A549 (cell line): ENCODE measurements at places on chromosomes 13 and 19. TPM values are rescaled to one million over a fixed set of nuclear protein-coding genes. Genes with fewer than 3 reads are reported as not detected.

CGB8 gene
- polyA plus RNA-seq = 2.0 to 2.7 TPM (median 2.4 TPM) in 3 replicates

DNA sequence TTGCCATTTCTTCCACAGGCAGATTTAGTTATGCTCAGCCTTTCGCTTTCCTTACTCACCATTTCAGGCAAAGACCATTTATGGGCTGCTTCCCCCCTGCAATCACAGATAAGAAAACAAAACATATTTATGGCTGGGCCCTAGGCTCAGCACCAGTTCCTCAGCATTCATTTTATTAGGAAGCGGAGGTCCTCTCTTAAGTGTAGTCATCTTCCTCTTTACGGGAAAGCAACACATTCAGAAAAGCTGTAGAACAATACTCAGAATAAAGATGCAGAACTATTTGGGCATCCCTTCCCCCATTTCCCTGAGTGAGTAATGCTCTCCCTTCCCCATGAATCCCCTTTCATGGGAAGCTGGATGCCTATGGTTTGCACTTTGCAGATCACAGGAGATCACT, 27.9 kb downstream of the FLT1 start:
- DNase-seq = no peak

DNA sequence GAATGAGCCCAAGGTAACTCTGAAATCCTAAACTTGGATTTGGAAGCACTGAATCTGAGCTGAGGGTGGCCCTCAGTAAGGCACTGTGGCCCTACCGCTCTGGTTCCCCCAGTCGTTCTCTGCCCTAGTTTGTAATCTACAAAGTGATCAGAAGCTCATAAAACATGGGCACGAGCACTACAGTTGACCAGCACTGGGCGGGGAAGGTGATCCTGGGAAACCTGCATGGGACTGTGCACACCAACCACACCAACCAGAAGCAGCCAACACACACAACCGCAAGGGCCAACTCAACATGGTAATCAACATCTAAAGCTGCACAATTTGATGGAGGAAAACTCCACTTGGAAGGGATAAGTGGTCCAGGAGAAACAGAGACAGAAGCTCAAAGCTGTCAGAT, 22.9 kb downstream of the SLC7A1 start:
- DNase-seq = no peak

RUBCNL gene
- not detected in 3 replicates for polyA plus RNA-seq

GRCh38 chr13:28251466-28251865, 113.1 kb downstream of the PAN3 start:
- no peak for DNase-seq

- no peak for DNase-seq
These were observed 11.8 kb upstream of the HMGB1 start for GRCh38 chr13:30477346-30478195.

DNA sequence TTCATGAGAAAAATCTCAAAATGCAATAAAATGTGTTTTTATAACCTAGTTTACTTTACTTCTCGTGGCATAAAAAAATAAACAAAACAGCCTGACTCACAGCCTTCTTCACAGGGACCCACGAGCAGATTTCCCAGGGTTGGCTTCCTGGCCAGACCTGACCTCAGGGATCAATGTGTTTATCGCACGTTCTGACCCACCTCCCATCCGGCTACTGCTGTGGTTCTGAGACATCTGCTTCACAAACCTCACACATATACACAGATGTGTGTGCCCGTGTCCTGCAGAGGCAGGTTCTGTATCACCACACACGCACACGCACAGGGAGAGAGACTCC, 118.3 kb downstream of the COL4A2 start:
- no peak for DNase-seq

DNA sequence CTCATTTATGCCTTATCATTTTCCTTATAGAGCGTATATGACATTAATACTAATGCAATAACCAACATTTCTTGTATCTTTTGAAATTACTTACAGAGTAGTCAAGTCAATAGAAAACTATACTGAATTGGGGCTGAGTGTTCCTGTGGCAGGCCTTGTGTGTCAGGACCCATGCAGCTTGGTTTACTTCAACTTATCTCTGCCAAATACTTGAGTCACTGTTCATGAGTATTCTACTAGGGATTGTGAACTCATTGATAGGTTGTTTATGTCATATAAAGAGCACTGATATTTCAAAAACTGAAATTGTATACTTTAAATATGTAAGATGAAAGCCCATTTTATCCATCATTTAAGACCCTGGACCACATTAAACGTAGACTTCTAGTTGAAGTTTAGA, 688.6 kb upstream of the SLITRK1 start:
- no peak for DNase-seq

DNA sequence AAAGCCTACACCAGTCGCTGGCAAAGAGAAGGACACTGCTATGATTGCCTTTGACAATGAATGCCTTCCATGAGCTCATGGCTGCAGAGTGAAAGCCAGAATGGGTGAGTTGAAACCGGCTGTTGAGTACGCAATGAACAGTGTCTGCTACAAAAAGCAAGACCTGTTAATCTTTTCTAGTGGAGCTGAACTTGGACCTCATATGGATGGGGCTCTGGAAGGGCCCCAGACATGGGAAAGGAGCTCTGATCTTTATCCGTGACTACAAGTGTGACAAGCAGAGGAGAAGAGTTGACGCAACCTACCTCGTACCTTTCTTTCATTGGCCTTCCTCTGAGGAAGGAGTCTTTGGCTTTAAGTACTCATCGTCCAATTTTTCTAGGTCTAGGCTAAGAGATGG, 67.1 kb upstream of the TSC22D1 start:
- DNase-seq = no peak

DOCK9 gene
- polyA plus RNA-seq = 34.0 to 36.2 TPM (median 34.7 TPM) in 3 replicates

URAD gene
- not detected in 3 replicates for polyA plus RNA-seq

DNA sequence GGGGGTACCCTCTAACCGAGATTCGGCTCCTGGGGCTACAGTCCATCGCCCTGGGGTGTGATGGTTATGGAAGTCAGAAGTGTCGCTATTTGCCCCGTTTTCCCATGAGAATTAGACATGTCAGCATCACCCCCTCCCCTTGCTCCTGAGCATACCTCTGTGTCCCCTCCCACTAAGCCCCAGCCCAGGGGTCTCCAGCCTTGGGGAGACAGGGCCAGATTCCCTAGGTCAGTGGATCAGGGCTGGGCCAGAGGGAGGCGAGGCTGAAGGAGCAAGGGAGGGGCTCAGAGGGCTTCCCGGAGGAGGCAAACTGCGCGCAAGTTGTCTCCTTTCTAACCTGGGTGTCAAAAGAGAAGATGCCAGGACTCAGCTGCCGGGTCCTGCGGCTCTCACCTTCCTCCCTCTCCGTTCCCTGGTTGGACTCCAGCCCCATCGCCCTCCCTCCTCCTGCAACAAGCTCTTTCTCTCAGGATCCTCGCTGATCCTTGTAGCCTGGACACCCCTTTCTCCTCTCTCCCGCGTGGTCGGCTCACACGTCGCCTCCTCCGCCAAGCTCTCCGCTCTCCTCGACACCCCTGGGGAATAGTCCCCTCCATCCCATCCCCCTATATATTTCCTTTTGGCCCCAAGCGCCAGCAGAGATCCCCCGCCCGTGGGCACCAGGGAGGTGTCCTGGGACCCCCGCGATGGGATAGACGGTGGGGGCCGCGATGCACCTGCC, 459 bp upstream of the TMEM59L start:
- DNase-seq = no peak

SLC8A2 gene
- 0.15 to 0.30 TPM (median 0.17 TPM) in 3 replicates for polyA plus RNA-seq

- no peak for DNase-seq
These were observed at the start of gene CEACAM7 for GRCh38 chr19:41688098-41688497. Gene CEACAM7, minus strand, starts transcription at chr19:41688270. Its CDS starts 105 bp downstream, at chr19:41688165.

ZNF681 gene
- polyA plus RNA-seq = 0.03 to 0.12 TPM (median 0.03 TPM) in 3 replicates

GRCh38 chr19:15669891-15670290, 3.0 kb upstream of the CYP4F12 start:
- no peak for DNase-seq

GRCh38 chr19:38061294-38061693, 154.3 kb downstream of the SIPA1L3 start:
- peak; percentile 45 for DNase-seq

- no peak for DNase-seq
These were observed 171.9 kb downstream of the KLF12 start for GRCh38 chr13:73962284-73962683.

DNA sequence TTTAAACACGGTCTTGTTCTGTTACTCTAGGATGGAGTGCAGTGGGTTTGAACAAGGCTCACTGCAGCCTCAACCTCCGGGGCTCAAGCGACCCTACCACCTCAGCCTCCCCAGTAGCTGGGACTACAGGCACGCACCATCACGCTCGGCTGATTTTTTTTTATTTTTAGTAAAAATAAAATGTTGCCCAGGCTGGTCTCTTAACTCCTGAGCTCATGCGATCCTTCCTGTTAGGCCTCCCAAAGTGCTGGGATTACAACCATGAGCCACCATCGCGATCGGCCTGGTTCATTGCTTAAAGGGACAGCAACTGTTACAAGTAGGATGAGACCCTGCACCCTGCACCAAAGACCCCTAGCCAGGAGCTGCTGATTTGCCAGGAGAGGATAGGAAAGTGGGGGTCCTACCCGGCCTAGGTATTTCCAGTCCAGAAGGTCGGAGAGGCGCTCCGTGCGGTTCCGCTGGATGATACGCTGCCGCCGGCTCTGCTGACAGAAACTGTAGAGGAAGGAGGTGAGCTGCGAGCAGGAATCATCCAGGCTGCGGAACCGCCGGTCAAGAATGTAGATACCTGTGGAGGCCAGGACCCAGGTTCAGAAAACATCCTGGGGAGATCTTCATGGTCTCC, 5.1 kb downstream of the FTL start:
- DNase-seq = no peak

- no peak for DNase-seq
These were observed 110.3 kb downstream of the MIPEP start for GRCh38 chr13:23778879-23779278.

DNA sequence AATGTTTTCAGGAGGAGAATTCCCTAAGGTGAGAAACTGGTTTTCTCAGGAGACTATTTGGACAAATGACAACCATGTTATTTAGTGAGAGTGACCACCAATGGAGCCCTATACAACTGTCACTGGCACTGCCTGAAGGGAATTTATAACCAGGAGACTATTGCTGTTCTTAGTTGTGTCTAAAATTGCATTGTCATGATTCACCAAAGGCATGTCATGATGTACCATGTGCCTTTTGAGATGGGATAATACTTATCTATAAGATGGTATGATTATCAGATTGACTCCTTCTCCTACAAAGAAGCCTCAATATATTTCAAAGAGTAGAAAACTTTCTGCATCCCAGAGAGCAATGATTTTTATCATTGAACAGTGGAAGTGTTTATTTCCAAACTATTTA, 739.4 kb upstream of the GPC6 start:
- DNase-seq = no peak

GRCh38 chr13:79631051-79631659, 150.2 kb downstream of the NDFIP2 start:
- DNase-seq = peak; percentile 73

YIF1B gene
- 87.5 to 104 TPM (median 100 TPM) in 3 replicates for polyA plus RNA-seq
